ENCODE measurements at places on chromosomes 1 and 21.

DNA sequence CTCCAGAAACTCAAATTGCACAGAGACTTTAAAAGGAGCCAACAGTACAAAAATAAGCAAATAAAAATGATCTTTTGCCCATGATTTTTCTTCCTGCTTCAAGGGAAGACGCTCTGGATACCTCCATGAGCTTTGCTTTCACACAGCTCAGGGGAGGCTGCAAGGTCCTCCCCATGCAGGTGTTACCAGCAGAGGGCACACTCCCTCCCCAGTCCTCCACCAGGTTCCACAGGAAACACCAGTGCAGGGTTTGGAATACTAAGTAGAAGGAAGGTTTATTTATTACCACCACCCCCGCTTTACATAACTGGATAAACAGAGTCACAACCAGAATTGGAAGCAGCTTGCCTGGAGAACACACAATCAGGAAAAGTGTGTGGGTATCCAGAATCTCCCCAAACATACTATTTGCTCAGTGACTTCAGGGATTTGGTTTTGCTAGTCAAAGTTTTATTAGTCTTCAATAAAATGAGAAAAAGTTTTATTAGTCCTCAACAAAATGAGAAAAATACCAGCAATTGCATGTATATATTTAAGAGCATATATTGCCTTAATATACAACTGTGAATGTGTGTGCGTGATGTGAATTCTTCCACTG is 37.3 kb downstream of the HSD3B1 start:
- no peak for DNase-seq

DNA sequence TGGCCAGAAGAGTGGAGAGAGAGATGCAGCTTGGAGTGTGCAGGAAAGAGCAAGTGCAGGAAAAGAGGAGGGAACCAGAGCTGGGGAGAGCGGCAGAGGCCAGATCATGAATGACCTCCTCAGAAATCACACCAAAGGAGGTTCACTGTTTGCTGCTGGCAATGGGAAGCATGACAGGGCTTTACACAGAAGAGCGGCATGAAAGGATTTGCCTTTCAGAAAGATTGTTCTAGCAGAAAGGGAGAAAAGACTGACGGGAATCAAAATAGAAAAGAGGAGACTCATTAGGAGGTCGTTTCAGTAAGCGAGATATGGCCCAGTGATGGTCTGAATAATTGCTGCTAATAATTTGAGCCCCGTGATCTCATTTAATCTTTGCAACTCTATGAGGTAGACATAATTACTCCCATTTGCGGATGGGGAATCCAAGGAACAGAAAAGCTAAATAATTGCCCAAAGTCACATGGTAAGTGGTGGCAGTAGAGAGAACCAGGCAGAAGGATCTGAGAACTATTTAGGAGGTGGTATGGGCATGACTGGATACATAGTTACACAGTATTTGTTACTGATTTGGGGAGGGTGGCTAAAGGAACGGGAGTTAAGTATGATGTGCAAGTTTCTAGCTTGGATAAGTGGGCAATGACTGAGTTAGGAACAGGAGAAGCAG is 12.5 kb upstream of the HNRNPR start:
- no peak for DNase-seq

- DNase-seq: no peak
These were observed at the start of gene TMEM269 for GRCh38 chr1:42784946-42785693. TSS of gene TMEM269 (plus strand) at chr1:42784991. CDS start at chr1:42789894, 4,903 bp downstream.

DNA sequence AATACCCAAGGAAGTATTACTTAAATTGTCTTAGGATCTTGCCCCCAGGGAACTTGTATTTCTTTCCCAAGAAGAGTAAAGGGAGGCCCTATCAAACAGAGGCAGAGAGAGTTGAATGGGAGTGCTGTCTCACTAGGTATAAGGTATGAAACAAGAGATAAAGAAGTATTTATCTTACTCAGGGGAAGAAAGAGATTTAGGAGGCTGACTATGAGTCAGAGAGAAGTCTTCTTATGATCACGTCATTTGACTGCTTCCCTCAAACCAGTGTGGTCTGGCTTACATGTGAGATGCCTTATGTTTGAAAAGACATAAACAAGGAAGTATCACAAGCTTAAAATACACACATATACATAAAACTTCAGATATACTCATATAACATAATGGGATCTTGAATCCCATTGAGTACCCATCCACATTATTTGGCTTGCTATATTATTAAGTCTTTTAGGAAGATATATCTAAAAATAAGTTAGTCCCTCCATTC is 29.6 kb downstream of the DUSP10 start:
- DNase-seq: no peak

DNA sequence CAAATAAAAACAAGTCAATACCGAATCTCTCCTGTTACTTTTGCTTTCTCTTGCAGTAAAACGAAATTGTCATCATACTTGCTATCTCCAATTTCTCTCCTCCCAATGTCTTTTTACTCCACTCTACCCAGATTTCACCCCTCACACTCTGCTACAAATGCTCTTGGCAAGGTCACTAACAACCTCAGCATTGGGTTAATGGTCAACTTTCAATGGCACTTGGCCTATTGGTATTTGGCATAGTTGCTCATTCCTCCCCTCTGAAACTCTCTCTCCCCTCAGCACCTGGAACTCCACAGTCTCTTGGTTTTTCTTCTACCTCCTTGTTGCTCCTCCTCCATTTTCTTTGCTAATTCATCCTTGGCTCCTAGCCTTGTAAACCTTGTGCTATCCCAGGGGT is 367.3 kb downstream of the PTPRU start:
- DNase-seq: no peak

DNA sequence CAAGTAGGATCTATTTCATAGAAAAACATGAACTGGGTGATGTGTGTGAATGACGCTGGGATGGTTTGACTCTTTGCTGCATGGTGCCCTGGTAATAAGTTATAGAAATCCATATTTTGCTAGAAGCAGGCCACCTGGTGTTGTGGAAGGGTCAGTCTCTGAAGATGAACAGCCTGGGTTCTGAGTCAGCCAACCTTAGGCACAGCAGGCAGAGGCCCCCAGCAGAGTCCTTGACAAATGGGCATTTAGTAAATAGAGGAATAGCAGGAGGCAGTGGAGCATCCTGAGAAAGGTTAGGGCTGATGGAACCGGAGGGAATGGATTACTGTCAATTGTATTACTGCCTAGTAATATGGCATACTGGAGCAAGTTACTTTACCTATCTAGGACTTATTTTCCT is 20.9 kb downstream of the FGGY start:
- no peak for DNase-seq

- DNase-seq: no peak
These were observed 61.9 kb downstream of the RHBG start for GRCh38 chr1:156430866-156431265.

DNA sequence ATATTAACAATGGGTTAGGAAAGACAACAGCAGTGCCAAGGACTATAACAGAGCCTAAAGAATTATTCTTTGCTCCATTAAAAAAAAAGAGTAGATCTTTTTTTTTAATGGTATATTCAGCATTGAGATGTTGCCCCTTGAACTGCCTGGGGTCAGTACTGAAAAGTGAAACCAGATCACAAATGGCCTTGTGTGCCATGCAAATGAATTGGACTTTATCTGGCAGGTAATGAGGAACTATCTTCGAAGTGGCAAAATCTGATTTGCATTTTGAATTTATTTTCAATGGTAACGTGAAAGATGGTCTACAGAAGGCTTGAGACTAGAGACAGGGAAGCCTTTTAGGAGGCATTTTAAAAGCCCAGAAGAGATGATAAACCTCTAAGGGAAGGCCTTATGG is 21.4 kb upstream of the PKN2 start:
- no peak for DNase-seq

Measured in omental fat pad (tissue), 4 donors.